ENCODE measurements at places on chromosomes 12 and 14.

GRCh38 chr12:118432812-118433545 is 56.6 kb downstream of the SUDS3 start:
- no peak for DNase-seq

GRCh38 chr12:61993734-61994345 is 266.4 kb upstream of the USP15 start:
- no peak for DNase-seq

GRCh38 chr12:49982246-49983087 is 9.7 kb downstream of the AQP6 start:
- no peak for DNase-seq

DNA sequence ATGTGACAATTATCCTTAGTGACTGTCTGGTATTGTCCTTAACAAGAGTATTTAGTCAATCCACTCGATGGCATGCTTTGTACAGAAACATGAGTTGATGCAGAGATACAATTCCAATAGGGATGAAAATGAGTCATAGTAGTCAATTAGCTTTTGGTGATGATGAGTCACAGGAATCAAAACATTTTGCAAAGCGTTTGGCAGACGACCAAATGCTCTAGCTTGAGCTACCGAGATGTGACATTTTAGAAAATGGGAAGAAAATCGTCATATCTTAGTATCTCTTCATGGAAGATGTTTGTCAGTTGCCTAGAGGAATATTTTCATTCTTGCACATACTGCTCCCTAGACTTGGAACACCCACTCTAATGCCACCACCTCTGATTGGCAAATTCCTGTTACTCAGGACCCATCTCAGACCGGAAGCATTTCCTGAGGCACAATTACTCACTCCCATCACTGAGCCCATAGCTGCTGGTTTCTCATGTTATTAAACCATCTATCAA is 95.0 kb downstream of the LMNTD1 start:
- no peak for DNase-seq

DNA sequence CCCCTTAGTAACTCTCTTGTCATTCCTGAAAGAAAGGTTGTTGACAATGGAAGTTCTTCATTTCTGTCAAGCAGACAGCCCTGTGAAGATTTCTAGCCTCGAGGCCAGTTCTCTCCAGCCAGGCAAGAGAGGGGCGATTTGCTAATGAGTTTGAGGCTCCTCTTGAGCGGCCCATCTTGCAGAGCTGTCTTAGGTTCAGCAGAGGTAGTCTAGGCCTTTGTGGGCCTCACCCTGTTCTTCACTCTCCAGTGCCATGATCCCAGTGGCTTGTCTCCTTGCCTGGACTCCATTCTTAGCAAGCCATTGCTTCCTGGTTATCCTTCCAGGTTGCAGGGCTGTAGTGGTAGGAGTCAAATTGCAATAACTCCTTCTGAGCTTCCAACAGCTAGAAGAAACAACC is 9.7 kb downstream of the TPH2 start:
- no peak for DNase-seq

DNA sequence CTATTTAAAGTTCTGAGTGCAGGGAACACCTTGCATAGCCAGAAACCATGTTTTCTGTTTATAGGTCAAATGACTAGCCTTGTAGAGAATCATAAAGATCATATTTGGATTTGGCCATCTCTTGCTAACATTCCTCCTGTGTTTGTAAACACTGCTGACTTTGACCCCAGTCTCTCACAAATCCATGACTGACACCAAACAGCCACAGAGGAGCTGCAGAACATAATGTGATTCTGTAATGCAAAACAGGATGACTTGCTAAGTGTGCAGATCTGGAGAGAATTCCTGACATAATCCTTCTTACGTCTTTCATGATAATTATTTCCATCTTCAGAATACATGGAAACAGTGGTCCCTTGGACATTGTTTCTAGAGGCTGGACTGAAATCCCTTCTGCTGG is 211.8 kb downstream of the BMP4 start:
- no peak for DNase-seq
